Activated CD8-positive, alpha-beta T cell treated with anti-CD3 and anti-CD28 coated beads, Interleukin-2, amount 10 ng/mL, durations not matched to agents 7 days and 5 days (primary cell): ENCODE measurements at places on chromosomes 7 and 10.

GRCh38 chr7:102055181-102055976, 231.3 kb upstream of the SH2B2 start:
- DNase-seq = no peak

DNA sequence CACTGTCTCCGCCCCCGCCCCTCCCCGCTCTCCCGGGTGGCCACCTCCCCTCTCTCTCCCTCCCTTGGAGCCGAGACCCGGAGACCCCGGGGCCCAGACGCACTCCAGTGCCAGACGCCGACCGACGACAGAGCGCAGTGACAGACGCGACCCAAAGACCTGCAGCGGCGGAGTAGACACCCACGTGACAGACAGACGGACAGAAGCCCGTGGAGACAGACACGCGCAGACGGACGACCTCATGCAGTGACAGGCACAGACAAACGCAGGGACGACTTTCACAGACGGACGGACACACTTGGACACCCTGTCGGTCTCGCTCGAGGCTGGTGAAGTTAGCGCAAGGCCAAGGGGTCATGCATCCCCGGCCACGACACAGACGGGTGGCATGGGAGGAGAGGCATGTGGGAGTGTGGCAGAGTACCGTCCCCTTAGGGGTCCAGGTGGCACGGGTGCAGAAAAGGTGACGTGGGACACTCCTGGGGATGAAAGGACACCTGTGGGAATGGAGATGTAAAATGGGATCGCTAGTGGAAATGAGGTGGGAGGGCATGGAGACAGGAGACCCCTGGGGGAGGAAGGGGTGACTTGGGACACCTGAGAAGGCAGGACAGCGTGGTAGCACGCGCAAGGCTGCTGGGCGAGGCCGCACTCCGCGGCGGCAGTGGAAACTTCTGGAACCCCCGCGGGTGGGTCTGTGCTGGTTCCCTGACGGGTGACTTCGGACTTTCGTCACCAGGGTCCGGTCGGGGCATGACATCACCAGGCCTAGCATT, 456 bp upstream of the ACHE start:
- DNase-seq = no peak

GRCh38 chr10:71623986-71624291, 95.6 kb downstream of the C10orf105 start:
- no peak for DNase-seq

DNA sequence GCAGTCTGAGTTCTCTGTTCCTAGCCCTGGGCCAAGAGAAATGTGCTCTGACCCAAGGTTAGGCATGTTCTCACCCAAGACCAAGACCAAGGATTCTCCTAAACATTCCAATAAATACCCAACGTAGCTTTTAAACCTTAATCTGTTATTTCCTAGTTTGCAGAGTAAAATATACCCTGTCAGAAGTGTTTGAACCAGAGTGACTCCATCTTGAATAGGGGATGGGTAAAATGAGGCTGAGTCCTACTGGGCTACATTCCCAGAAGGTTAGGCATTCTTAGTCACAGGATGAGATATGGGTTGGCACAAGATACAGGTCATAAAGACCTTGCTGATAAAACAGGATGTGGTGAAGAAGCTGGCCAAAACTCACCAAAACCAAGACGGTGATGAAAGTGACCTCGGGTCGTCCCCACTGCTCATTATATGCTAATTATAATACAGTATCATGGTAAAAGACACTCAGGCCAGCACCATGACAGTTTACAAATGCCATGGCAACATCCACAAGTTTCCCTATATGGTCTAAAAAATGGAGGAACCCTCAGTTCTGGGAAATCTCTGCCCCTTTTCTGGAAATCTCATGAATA, 27.7 kb downstream of the PLXNA4 start:
- DNase-seq = peak; percentile 49

- no peak for DNase-seq
Measured at GRCh38 chr10:89921403-89921802, 220.0 kb downstream of the KIF20B start.

- DNase-seq = no peak
Measured at GRCh38 chr7:1752111-1752510, 82.0 kb downstream of the ELFN1 start.

- no peak for DNase-seq
Measured at GRCh38 chr7:42117201-42117600, 119.8 kb downstream of the GLI3 start.
